NCI-H1105 (cell line): ENCODE measurements at places on chromosomes 1 and 21.

- DNase-seq, result no peak
Observed at GRCh38 chr1:15693371-15693770, 9.3 kb downstream of the PLEKHM2 start.

- DNase-seq, result no peak
Observed at GRCh38 chr1:99771513-99771918, 5.1 kb upstream of the FRRS1 start.

DNA sequence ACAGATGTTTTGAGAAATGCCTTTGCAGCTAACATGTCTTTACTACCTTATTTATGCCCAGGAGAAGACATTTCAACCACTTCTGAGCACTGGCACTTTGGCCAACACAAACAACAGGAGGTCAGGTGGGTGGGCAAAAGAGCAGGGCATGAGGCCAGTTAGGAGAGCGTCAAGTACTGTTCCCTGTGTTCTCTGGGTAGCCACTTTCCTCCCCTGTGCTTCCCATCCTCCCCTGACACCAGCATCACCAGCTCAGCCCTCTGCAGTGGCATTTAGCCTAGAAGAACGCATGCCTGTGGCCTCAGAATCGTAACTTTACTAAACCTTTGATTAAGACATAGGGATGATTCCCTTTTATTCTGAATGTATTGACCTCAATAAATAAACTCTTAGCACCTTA, 18.3 kb downstream of the BTG2 start:
- DNase-seq, result no peak

- DNase-seq, result no peak
Observed at GRCh38 chr1:166172106-166172505, 5.3 kb upstream of the FAM78B start.

- DNase-seq, result no peak
Observed at GRCh38 chr1:107473065-107473464, 332.2 kb downstream of the NTNG1 start.

- DNase-seq, result peak; percentile 17
Observed at GRCh38 chr1:29237129-29237821, 953 bp downstream of the PTPRU start.

DNA sequence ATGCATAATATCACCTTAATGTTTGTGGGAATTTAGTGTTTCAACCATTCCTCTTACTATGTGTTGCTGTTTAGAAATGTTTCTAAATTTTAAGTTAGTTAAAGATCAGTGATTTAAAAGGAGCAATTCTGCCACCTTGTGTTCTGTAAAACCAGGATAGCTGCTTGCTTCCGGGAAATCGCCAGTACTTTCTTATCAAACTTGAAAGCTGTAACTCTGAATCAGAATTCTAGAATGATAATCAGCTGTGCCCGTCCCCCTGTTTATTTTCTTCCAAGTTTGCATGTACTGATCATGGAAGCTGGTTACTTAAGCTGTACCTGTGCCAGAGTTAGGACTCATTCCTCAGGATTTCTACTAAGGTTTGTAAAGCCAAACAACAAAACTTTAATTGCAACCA, 656.4 kb downstream of the LTN1 start:
- no peak for DNase-seq

DNA sequence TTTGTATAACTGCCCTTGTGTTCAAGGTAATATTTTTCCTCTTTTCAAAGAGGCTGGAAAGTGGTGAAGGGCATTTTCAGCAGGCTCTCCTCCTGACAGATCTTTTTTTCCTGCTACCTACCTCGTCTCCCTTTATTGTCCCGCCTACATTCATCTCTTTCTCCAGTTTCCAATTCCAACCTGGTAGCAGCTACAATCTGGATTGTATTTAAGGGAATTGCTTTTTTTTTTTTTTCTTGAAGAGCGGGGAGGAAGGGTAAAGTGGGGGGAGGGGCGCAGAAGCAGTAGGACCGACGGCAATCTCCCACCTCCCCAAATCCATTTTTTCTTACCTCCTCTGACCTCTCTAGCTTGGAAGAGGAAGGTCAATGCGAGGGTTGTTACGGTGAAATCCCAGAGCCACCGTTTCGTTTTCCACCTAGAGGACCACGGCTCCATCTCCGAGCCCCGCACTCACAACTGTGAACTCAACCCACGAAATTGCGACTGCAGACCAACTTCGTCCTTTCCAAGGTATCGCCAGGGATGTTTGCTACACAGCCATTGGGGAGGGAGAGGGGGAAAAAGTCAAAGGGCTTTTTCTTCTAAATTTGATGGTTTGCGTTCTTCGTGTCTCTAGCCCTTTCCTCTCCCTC, 464 bp downstream of the COL11A1 start:
- DNase-seq, result no peak

DNA sequence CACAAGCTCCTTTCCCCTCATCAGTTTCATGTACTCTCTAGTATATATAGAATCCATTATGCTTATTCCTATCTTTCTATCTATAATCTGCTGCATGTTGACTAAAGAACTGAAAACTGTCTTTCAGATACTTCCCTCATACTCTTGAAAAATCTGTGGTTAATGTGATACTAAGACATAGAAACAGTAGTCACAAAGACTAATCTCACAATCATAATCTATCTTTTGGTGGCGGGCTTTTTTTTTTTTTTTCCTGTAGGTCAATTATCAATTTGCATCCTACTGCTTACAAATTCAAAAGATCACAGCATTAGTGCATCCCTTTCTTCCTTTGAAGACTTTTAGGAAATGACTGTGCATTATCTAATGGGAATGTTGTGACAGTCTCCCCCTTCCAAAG, 4.7 kb downstream of the UBR4 start:
- no peak for DNase-seq

GRCh38 chr1:68973459-68974244, 476.8 kb upstream of the DEPDC1 start:
- no peak for DNase-seq

- no peak for DNase-seq
Observed at GRCh38 chr1:118081387-118081786, 103.6 kb downstream of the SPAG17 start.

- no peak for DNase-seq
Observed at GRCh38 chr1:209601809-209602657, 18.5 kb downstream of the CAMK1G start.

DNA sequence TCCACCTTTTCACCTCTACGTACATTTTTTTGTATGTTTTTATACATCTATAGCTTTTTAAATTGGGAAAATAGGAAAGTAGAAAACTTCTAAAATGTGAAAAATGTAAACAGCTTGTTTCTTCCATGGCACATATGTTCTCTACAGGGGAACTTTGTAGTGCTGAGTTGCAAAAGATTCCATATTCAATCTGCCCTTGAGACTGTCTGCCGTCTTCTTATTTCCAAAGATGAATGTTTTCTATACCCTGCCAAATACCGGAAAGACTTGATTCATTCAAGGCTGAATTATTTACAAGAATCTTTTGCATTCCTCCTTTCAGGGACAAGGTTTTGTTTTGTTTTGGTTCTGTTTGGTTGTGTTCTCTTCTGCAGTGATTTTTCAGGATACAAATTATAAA, 1334.5 kb upstream of the ADGRL4 start:
- DNase-seq, result no peak

DNA sequence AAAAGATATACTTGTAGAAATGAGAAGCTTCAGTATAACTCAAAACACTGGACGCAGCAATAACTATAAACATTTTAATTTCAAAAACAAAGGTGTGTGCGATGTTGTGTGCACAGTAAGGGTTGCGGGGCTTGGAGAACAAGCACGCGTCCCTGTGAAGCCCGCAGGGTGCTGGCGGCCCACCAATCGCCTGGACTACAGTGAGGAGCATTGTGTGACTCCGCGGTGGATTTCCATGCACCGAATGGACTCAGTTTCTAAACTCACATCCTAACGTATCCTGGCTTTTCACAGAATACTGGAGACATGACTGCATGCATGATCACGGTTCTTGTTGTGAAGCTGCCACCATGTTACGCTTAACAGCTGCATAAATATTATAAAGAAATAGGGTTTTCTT, 33.0 kb downstream of the NTPCR start:
- no peak for DNase-seq

- DNase-seq, result no peak
Observed at GRCh38 chr21:19276665-19277064, 873.1 kb upstream of the TMPRSS15 start.

DNA sequence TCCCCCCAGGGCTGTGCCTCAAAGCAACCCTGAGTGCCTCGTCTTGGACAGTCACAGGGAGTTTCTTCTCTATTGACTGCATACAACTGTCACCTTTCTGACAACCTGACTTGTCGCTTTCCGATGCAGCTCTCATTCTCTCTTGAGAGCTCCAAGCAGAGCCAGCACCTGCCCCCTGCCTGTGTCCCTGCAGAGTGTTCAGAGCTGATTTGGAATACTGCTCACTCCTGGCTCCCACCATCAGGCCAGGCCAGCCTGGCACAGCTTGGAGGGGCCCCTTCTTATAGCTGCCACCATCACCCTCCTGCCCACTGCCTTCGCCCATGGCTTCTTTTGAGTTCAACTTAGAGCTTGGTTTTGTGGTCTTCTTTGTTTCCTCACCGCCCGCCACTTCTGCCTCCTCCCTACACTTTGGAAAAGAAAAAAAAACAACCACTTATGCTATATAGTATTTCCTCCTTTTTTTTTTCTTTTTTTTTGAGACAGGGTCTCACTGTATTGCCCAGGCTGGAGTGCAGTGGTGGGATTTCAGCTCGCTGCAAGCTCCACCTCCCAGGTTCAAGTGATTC, 12.3 kb downstream of the NCF2 start:
- DNase-seq, result no peak

DNA sequence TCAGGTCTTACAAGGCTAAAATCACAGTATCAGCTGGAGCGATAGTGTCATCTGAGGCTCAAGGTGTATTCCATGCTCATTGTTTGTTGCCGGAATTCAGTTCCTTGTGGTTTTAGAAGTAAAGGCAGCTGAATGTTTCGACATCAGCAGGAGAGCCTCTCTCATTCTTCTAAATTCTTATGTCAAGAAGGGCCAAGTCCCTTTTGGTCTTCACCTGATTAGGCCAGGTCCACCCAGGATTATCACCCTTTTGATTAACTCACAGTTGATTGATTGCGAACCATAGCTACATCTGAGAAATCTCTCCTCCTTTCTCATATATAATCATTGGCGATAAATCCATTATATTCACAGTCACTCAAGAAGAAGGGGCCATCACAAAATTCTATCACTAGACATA, 806.7 kb upstream of the PRMT6 start:
- no peak for DNase-seq

DNA sequence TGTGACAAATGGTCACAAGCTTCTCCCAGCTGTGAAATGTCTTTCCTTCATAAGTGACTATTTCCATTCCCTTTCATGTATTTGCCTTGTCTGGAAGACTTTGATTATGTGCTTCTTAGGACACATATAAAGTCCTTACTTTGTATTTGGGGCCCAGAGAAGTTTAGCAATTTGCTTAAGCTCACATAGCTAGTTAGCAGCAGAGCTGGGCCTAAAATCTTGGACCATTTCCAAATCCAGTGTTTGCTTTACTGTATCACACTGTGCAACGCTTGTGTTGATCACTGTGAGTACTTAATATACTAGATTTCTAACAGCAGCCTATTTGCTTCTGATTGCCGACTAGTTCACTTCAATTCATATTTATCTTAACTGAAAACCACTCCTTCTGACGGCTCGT, 2.2 kb upstream of the KCNA3 start:
- DNase-seq, result peak; percentile 77

- no peak for DNase-seq
Observed at GRCh38 chr21:44356636-44357035, 3.2 kb downstream of the TRPM2 start.
